ENCODE measurements at places on chromosomes 4 and X.

GRCh38 chr4:113582737-113583136 lies 178.8 kb downstream of the CAMK2D start:
- DNase-seq = no peak

DNA sequence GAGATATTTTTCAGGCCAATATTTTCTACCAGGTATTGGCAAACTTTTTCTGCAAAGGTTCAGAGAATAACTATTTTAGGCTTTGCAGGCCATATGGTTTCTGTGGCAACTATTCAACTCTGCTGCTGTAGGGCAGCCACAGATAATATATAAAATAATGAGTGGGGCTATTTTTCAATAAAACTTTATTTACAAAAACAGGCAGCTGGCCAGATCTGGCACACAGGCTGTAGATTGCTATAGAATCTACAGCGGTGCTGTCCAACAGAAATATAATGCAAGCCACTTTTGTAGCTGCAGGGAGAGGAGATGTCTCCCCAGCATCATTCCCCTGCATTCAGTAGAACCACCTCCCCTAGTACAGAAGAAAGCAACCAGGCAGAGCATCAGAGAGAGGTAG lies 97.6 kb upstream of the BCOR start:
- no peak for DNase-seq

DNA sequence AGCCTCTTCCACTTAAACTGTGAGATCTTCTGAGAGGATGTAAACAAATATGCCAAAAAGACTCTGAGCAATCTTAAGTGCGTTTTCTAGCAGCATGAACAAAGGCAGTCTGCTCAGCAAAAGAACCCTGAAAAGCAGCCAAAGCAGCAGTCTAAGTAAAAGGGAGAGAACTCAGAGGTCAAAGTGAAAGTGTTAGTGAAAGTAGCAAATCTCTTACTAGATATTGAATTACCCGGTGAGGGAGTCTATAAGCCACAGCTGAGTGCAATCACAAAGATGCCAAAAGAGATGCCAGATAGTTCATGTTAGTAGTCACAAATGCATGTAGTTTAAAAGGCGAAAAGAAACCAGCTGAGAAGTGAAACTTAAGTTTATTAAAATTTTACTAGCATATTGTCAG lies 7.9 kb upstream of the GNRHR start:
- no peak for DNase-seq

DNA sequence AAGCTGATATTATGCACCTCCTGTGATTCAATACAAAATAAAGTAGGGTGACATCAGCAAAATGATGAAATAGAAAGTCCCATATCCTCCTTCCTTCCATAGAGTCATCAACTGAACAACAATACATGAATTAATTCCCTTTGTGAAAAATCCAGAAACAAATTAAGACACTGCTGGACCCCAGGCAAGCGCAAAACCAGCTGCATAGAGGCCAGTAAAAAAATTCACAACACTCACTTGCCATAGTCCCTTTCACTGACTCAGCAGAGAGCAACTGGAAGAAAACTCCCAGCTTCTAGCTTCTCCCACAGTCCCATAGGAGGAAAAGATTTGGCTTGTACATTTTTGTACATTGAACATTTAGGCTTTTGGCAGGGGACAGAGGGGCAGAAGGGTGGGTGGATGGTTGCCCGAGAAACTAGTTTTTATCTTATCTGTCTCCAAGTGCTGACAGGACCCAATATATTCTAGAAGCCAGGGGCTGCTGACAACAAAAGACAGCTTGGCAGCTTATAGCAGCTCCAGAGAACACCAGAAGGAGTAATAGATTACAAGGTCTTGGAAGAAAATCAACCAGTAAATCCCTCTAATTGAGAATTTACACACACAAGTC lies 124.6 kb downstream of the NDST3 start:
- no peak for DNase-seq

- no peak for DNase-seq
These were observed 285.1 kb downstream of the FRMPD4 start for GRCh38 chrX:12423346-12423745.

- no peak for DNase-seq
These were observed 23.3 kb downstream of the NKX3-2 start for GRCh38 chr4:13521047-13521446.

DNA sequence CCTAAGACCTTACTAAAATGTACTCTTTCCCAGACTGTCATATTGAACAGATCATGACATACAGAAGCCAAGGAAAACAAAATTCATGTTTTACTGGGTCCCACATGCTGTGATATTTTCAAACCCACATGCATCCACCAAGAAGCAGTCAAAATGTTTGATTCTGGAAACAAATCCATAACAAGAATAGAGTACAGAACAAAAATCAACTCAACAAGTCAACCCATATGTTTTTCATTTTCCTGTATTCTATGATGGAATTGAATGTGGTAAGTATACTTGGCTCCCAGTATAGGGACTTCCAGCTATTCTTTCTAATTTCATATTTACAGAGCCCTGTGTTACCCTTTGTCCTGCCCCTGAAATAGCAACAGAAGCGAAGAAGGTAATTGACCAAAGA lies 106.8 kb downstream of the COL25A1 start:
- DNase-seq = no peak

GRCh38 chr4:6892190-6892908 lies 17.3 kb upstream of the TBC1D14 start:
- DNase-seq = no peak

Data from head of caudate nucleus (tissue), 42 donors.